ENCODE measurements at places on chromosomes 4 and X.

GRCh38 chr4:143186649-143187048 is 1.9 kb downstream of the USP38 start:
- DNase-seq: no peak

DNA sequence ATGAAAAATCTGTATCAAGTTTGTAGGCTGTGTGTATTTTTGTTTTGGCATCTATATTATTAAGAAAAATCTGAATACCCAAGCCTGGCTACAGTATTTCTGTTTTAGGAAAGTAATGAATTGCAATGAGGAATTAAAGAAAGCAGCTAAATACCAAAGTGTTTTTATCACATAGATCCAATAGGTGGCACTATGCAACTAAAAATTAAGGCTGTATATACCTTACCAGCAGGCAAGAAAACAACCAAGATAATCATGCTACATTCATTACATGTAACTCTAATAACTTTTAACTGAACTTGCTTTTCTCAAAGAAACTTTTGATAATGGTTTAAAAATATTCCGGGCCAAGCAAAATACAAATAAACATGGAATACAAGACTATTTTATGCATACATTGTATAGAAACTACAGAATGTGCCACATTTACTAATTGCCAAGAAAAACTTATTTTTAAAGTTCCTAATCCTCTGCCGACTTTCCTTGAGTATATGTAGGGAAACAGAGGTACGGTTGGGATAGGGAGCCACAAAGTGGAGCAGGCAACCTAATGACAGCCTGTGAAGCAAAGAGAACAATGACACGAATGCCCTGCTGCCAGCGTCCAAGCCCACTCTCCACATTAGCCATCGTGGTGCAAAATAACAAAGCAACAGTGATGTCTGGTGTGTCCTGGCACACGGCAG is 63.7 kb downstream of the SEC24D start:
- DNase-seq: peak; percentile 27

DNA sequence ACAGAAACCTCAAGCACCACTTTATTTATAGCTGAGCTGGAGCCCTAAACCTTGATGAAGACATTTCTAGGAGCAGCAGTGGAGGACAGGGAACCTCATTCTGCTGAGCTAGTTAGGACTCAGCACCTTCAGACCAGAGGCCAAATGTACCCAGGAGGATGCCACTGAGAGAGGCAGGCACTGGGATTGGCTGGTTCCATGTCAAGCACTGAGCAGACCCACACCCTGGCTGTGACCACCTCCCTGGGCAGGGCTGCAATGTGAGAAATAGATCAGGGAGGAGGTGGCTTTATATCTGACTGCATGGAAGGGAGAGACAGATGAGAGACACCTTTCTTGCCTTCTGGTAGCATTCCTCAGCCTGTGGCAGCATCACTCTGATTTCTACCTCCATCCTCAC is 304.6 kb downstream of the STK32B start:
- no peak for DNase-seq

- DNase-seq: peak; percentile 40
Observed at GRCh38 chrX:130110379-130111219, at the start of gene ELF4. ELF4 (minus strand) TSS chrX:130110497; CDS start chrX:130081330, 29,167 bp downstream.

GRCh38 chr4:87087015-87087414 is 133.4 kb downstream of the KLHL8 start:
- no peak for DNase-seq

DNA sequence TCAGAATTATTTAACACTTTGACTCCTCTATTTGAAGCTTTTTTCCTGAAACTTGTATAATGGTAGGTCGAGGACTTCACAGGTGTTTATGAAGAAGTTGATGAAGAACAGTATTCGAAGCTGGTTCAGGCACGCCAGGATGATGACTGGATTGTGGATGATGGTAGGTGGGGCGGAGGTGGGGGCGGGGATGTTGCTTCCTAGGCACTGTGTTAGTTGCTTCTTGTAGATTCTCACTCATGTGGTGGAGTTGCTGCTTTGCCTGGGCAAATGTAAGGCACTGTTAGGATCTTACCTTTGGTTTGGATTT is 9.4 kb downstream of the POLA1 start:
- DNase-seq: no peak

DNA sequence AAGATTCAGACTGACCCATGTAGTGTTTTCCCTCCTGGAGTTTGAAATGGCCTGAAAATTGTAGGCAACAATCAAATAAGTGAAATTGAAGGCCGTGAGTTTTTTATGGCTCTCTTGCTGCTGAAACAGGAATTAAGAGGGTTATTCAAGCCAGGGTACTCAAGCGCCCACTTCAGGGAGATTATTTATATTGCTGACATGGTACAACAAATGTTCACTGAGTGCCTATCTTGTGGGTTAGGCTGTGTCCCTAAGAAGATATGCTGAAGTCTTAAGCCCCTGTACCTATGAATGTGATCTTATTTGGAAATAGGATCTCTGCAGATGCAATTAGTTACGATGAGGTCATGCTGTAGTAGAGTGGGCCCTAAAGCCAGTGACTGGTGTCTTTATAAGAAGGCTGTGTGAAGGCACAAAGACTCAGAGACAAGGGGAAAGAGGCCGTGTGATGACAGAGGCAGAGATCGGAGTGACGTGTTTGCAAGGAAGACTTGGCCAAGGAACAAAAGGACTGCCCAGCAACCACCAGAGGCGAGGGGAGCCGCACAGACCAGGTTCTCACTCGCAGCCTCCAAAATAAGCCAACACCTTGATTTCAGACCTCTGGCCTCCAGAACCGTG is 72.9 kb downstream of the MED28 start:
- no peak for DNase-seq

DNA sequence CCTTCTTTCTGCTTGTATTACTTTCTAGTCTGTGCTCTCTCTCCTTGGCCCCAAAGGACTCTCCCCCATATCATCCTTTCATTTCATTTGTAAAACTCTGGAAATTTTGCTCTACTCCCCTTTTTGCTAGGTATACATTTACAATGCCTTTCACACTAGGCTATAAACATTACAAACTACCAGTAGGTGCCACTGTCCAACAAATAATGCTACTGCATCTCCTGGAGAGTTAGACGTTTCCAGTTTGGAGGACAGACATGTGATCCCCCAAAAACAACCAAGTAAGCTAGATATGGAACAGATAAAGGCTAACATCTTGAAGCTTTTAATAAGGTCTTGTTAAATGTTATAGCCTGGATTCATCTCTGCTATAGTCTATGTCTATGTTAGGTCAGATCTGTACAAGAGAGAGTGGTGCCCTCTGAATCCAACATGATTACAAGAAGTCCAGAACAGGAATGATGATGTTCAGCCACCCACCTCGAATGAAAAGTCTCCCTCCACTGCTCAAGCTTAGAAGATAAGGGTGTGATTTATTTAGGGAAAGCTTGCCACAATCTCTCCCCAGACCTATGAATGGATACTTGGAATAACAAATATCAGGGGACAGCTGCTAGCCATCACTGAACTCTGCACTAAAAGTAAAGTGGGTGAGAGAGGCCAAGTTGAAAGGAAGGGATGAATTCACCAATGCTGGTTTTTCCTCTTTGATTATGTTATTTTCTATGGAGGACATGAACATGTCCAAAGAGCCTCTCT is 14.3 kb downstream of the CBR4 start:
- no peak for DNase-seq

GRCh38 chrX:105975382-105975781 is 63.1 kb downstream of the SERPINA7 start:
- DNase-seq: no peak

GRCh38 chrX:147699061-147699460 is 212.7 kb upstream of the FMR1 start:
- no peak for DNase-seq

GRCh38 chrX:155632431-155633100 is 19.8 kb upstream of the TMLHE start:
- DNase-seq: no peak

GRCh38 chr4:165783626-165784025 is 89.4 kb upstream of the TLL1 start:
- DNase-seq: no peak

DNA sequence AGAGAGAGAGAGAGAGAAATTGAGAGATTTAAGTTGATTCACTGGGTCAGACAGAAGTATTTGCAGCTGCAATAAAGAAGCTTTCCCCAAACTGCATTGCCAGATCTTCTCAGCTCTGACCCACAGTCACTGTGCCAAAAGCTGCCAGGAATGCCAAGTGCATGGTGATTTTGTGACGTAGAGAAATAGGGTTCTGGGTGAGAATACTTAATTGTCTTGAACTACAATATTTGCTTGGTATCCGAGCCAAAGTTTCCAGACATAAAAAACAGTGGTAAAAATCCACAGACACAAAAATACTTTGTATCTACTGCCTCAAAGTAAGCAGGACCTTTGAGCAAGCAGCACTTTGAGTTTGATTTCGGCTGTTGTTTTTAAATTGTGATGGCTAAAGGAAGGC is 331.1 kb downstream of the GRID2 start:
- no peak for DNase-seq

DNA sequence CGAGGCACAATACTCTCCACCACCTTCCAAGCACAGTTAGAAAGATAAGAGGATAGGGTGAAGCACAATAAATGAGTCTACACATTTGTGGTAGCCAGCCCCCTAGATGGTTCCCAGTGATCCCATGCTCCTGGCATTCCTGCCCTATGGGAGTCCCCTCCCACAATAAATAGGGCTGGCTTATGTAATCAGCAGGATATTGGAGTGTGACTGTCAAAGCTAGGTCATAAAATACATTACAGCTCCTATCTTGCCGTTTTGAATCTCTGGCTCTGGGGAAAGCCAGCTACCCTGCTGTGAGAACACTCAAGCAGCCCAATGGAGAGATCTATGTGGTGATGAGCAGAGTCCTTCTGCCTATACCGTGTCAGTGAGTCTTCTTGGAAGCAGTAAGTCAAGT is 198.7 kb upstream of the NOCT start:
- no peak for DNase-seq

GRCh38 chrX:98962996-98963395 is 1447.1 kb downstream of the PCDH19 start:
- DNase-seq: no peak

DNA sequence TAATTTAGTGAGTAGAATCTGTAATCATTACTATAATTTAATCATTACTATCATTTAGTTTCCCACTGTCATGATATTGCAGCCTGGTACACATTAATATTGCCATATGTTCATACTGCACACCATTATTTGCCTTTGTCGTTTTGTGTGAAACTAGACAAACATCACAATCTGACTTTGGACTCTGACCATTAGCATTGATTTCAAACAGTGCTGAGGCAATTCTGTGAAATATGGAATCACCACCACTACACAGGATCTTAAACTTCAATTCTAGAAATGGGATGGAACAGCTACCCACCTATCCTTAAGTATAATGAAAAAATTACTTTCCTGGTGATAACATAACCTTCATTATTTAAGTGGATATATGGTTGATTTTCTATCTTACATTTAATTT is 98.3 kb downstream of the SORBS2 start:
- DNase-seq: no peak

DNA sequence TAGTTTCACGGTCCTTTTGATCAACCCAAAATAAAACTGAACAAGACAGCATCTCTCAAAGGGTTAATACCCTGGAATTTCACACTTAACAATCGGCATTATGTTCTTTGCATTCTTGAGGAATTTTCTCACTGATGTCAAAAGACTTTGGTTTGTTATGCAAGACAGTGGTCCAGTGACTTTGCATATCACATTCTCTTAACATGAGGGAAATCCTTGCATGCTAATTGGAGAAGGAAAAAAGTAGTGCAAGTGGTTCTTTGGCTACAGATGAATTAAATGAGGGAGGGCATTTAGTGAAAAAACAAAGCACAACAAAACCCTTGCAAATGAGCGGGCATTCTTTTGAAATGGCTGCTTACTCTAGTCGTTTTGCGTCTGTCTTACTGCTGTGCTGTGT is 105.1 kb upstream of the LIMCH1 start:
- DNase-seq: peak; percentile 95

DNA sequence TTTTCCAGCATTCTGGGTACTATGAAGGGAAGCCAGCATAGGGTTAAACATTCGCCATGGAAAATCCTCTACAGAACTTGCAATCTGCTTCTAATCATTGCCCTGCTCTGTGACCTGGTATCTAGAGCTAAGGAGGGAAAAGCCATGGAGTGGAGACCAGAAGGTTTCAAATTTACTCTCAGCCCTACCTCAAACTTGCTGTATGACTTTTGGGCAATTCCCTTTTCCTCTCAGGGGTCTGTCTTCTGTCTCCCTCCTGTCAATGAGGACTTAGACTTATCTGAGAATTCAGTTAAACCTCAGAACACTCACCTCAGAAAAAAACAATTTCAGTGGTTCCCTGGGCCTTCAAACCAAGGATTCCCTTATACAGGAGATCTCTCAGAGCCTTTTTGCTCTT is 29.1 kb downstream of the ARHGEF9 start:
- no peak for DNase-seq

GRCh38 chr4:151169223-151169622 is 69.8 kb downstream of the RPS3A start:
- DNase-seq: no peak

GRCh38 chr4:17066972-17067371 is 168.5 kb upstream of the LDB2 start:
- no peak for DNase-seq

GRCh38 chr4:147345662-147346061 is 135.2 kb upstream of the EDNRA start:
- DNase-seq: no peak

DNA sequence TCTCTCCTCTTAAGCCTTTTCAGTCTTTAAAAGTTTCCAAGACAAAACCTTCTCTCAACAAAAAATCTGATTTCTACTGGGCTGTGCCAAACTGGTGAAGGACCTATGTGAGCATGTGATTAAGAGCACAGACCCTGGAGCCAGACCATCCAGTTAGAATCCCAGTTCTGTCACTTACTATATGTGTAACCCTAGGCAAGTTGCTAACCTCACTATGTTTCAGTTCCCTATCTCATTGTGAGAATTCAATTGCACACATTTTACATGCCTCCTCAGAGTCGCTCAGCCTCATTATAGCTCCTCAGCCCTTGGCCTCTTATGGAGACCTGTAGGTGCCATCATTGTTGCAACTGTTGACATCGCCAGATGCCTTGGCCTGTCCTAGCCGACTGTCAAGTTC is 54.1 kb upstream of the VEGFD start:
- DNase-seq: no peak

GRCh38 chr4:4226606-4227438 is at the start of gene OTOP1:
OTOP1 (minus strand) TSS chr4:4226929; CDS start chr4:4226864, 65 bp downstream.
- DNase-seq: no peak

GRCh38 chr4:106409901-106410889 is 41.6 kb upstream of the GIMD1 start:
- no peak for DNase-seq

- no peak for DNase-seq
Observed at GRCh38 chrX:7316887-7317286, 168.9 kb upstream of the PUDP start.

GRCh38 chr4:111681270-111681669 is 464.0 kb upstream of the FAM241A start:
- DNase-seq: no peak

GRCh38 chr4:41129128-41129754 is 85.1 kb downstream of the APBB2 start:
- no peak for DNase-seq

Data from NCI-H460 (cell line).